ENCODE measurements at places on chromosomes 1 and 21.
A peak's percentile ranks its signal among the peaks of the same experiment; 100 is the strongest.

- no peak for DNase-seq
Observed at GRCh38 chr1:11797525-11798216, 8.1 kb downstream of the MTHFR start.

DNA sequence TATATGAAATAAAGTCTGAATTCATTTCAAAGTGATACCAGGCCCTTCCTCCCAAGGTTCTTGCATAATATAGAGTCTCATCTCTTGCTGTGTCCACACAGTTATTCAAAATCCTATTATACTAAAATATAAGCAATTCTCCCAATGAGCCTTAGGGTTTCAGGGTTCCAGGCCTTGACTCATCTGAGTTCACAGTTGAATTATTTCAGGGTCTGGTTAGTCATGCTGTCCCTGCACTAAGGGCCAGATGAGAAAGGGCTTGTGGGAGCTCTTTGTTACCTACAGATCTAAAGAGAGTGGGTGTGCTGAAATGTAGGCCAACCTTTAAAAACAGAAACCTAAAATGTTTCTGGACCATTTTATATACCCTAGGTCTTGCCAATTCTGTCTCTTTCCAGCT lies 337.5 kb upstream of the LRRC7 start:
- DNase-seq: no peak

DNA sequence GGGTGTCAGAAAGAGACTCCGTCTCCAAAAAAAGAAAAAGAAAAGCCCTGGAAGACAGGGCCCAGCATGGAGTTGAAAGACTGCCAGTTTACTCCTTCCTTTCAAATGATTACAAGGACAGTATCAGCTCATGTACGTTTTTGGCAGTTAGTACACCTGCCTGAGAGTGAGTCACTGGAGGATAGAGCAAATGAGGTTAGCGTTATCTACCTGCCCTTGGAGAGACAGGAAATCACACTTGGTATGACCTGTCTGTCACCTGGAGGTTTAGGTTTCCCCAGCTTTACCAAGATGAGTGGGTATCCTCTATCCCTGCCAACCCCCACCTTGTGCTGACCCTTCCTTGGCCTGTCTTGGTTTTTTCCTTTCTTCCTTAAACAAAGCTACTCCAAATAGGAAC lies 96.8 kb upstream of the BMP8A start:
- no peak for DNase-seq

DNA sequence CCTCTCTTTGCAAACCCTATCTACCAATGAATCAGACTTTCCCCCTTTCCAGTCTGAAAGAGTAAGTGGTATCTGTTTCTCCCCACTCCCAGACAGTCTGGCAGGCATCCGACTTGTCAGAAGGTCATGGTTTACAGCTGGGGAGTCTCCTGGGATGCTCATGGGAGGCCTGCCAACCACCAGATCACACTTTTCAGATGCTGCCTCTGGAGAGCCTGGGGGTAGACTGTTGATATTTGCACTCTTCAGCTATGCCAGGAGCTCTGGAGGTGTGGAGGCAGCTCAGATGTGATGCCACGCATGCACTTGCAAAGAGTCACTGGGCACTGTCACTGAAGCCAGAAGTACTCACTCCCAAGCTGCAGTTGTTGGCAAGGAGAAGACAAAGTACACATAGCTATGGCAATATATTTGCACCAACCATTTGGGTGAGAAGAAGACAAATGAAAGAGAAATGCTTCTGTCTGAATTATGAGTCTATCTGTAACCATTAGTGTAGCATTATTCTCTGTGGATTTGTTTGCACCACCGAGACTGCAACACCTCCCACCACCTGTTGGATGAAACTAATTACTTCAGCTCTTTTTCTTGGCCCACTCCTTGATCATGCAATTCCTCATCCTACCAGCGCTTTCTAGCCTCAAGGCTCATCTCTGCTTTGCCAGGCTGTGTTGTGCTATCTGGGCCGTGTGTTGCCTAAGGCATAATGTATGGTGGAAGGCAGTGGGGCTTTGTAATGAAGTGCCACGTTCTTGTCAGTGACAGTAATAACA lies 133.0 kb upstream of the SPAG17 start:
- DNase-seq: peak; percentile 85

GRCh38 chr1:85437139-85437538 lies 27.8 kb downstream of the DDAH1 start:
- DNase-seq: no peak

DNA sequence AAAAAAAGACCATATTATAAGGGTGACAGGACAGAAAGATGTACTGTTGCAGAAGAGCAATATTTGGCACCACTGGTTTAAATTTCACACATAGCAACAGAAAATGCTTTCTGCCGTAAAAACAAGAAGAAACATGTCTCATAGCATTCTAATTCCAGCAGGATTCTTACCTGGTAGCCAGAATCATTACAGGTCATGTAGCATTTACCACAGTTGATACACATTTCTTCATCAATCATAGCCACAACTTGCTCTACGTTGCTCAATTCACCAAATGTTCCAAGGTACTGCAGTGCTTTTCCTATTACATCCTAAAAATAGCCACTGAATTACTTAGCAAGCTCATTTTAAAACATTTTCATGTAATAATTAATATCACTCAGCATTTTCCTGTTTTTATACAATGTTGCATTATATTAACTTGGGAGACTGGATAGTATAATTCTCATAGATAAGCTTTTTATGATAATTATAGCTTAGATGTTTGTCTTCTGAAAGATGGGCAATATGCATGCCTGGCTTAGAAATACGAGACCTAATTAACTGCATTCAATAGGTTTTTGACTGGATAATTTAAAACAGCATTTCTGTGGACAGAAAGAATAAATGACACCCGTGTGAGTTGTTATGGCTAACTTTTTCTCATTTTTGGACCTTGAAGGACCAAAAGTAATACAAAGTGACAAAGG lies 360.7 kb downstream of the PTBP2 start:
- DNase-seq: no peak

Data from fibroblast of skin of scalp (primary cell).